ENCODE measurements at places on chromosomes 5 and 9.

DNA sequence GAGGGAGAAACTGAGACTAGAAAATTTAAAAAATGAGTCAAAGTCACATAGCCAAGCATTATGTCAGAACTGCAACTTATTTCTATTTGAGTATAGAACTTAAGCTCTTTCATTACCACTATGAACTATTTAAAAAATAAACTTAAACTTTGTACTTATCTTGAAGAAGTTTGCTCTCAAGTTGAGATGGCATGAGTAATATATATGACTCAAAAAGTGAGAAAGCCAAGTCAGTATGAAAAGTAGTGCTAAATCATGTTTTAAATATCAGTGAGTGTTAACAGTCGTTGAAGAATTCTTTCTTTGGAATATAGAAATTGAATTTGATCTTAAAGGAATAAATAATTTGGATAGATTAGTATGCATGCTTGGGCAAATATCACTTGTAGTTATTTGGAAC lies 36.3 kb upstream of the CDH10 start:
- DNase-seq, result no peak

DNA sequence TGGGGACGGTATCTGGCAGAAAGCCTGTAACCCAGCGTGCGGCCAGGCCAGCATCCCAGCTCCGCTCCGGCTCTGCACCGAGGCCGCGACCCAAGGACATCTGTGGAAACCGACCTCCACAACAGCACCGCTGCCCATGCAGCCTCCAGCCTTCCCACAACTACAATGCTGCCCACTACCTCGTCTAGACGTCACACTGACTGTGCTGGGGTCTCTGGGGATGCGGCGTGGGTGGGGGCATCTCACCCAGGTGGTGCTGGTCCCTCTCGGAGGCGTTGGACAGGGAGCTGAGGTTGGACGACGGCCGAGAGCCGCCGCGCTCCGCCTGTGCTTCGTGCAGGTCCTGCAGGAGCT lies 14.4 kb upstream of the ZDHHC11 start:
- no peak for DNase-seq

- DNase-seq, result no peak
These were observed 194.4 kb downstream of the DEPDC1B start for GRCh38 chr5:60505373-60506171.

DNA sequence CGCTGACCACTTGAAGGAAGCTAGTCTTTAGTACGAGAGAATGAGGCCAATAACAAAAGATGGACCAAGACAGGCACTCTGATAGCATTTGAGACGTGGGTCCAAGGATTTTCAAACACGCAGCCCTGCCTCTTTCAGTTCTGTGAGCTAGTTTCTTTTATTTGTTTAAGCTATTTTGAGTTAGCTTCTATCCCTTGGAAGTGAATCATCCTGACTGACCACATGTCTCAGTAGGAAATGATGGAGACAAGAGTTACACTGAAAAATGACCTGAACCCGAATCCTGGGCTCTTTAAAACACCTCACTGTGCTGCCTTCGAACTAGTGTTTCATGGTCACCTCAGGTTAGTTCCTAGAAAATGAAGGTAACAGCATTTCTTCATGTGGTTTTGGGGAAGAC lies 9.9 kb downstream of the TEK start:
- no peak for DNase-seq

- no peak for DNase-seq
These were observed 136.7 kb downstream of the MAN2A1 start for GRCh38 chr5:109826426-109826825.

- DNase-seq, result no peak
These were observed 61.1 kb downstream of the MTRR start for GRCh38 chr5:7930011-7930410.

DNA sequence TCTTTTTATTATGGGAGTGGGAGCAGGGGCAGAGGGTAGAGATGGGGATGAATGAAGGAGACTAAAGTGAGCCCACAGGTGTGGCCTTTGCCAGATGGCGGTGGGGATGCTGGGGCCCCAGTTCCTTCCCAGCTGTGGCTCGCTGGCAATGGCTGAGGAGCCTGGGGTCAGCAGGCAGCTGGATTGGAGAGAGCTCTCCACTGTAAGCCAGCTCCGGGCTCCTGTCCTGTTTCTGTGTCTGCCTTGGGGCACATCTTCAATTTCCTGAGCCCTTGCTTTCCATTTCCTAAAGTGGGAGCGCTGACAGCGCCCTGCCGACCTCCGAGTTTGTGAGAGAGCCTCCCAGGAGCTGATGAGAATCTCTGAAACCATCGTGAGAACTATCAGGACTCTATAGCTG lies 75.6 kb upstream of the SPRY4 start:
- no peak for DNase-seq

DNA sequence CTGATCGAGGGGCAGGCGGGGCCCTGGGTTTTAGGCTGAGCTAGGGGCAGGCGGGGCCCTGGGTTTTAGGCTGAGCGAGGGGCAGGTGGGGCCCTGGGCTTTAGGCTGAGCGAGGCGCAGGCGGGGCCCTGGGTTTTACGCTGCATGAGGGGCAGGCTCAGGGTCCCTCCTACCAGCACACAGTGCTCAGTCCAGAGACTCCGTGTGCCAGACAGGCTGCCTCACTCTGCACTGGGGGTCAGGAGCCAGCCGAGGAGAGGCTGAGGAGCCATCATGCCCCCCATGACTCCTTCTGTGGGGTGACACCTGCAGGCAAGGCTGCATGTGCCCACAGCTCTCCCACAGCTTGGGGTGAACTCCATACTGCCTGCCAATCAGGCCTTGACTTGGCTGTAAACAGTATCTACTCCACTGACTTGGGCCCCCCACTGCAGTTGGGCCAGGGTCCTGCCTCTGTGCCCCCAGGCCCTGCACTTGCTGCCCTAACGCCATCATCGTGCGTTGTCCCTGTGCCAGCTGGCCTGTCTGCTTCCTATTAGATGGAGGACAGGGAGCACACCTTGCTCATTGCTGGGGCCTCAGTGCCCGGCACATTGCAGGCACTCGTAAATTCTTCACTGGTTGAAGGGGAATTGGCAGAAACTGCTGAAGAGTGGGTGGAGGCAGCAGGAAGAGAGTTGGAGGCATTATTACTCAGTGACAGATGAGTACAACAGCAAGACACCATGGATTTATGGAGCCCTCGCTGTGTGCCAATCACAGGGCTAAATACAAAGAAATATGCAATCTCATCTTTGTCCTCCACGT lies 78.6 kb downstream of the AMBP start:
- DNase-seq, result no peak

DNA sequence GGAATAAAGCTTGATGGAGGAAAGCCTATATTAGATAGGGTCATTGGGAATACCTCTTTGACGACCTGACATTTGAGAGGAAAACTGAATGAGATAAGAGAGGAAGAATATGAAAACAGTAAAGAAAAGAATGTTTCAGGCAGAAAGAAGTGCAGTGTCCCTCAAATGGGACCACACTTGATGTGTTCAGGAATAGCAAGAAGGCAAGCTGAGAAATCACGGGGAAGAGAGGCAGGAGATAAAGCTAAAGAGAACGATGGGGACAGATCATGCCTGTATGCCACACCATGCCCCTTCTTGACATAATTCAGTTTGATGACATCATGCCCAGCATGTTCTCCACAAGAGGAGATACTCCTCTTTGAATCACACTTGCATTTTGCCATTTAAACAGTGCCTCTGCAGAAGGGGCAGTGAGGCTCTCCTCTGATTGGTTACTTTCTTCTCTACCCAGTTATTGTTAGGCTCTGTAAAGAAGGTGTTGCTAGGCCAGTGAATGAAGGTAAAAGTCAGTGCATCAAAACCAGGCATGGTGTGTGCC lies 7.6 kb downstream of the AP3S1 start:
- DNase-seq, result no peak

DNA sequence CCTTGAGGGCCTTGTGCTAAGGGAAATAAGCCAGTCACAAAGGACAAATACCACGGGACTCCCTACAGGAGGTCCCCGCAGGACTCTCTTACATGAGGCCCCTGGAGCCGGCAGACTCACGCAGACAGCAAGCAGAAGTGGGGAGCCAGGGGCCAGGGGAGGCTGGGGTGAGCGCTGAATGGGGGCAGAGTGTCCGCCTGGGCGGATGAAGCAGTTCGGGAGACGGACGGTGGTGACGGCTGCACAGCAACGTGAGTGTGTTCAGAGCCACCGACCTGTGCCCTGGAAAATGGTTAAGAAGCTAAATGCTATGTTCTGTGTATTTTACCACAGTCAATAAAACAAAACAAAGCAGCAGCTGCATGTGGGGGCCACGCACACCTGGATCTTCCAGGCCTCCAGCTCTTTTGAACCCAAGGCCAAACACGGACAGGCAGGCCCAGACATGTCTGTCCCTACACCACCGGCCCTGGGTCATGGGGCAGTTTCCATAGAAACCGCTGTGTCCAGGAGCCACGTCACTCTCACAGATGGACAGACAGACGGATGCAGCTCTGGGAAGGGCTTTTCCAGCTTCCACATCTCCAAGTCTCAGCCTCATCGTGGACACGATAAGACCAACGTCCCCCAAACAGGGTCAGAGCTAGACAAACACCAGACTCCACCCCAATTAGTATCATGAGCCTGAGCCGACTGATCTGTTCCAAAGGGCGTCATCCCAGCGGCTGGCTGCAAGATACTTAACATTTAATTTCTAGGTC lies 103.9 kb downstream of the VAV2 start:
- no peak for DNase-seq

- DNase-seq, result peak; percentile 55
These were observed 111.2 kb upstream of the IL12B start for GRCh38 chr5:159441441-159441840.

DNA sequence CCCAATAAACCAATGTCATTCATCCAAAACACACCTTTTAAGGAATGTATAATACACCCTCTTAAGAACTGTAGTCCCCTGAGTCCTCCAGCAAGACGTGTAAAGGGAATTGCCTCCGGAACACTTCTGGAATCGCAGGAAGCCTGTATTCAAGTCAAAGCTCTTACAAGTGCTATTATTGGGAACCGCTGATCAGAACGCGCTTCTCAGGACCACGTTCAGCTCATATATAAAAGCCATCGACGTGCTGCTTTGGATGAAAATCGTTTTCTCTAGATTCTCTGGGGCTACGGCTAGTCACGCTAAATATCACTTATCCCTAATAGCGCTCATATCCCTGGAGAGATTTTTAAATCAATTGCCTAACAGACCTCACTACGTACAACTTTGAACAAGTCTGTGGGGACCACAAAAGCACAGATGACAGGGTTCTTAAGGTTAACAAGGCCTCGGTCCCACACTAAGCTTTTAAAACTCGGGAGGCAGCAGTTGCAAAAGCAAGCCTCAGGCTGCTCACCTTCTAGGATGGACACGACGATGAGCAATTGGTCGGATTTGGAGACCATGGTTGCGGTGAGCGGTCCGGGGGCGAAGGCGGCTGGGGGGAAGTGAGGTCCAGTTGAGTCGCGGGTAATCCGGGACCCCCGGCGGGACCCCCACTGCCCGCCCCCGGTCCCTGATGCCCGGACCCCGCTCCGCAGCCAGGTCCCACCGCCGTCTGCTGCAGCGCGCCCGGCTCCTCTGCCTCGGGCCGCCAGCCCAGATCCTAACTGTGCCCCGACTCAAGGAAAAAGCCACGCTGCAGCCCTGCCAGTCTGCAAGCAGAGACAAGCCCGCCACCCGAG lies 548 bp downstream of the CEP120 start:
- no peak for DNase-seq

- no peak for DNase-seq
These were observed 144.3 kb upstream of the NREP start for GRCh38 chr5:111901296-111901695.

- peak; percentile 11 for DNase-seq
These were observed 26.2 kb downstream of the LHX3 start for GRCh38 chr9:136178773-136179075.

- no peak for DNase-seq
These were observed 52.1 kb downstream of the PPARGC1B start for GRCh38 chr5:149782018-149782894.

GRCh38 chr5:181098762-181099601 lies 32.0 kb downstream of the OR2V1 start:
- no peak for DNase-seq

DNA sequence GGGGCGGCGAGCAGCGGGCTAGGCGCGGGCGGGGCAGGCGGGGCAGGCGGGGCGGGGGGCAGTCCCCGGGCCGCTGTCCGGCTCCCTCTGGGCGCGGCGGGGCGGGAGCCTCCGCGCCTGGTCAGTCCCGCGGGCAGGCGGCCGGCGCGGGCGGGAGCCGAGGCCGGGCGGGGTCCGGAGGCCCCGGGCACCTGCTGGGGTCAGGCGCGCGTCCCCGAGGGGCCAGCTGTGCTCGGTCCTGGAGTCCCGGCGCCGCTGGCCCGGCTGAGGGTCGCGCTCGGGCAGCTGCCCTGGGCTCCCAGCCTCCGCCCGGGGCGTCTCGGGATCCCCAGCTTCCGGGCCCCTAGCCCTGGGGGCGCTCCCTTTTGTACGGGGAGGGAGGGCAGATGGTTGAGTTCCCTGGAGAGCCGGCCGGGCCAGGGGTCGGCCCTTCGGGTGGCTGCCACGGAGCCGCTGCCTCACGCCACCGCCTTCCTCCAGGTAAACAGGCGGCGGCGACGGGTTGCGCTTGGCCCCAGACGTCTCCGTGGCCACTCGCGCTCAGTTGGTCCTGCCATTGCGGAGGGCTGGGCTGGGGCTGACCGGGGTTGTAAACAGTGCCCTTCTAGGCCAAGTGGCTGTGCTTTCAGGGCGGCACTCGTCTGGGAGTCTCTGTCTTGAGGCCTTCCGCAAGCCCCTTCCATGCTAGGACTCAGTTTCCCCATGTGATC lies 473 bp downstream of the ZBTB34 start:
- DNase-seq, result peak; percentile 45

GRCh38 chr5:93123127-93123526 lies 457.9 kb downstream of the NR2F1-AS1 start:
- no peak for DNase-seq

GRCh38 chr5:39016587-39017275 lies 57.5 kb downstream of the RICTOR start:
- no peak for DNase-seq

- DNase-seq, result no peak
These were observed 5.5 kb upstream of the DNAJC21 start for GRCh38 chr5:34923694-34924461.

- no peak for DNase-seq
These were observed 127.0 kb upstream of the PUM3 start for GRCh38 chr9:2970864-2971263.

DNA sequence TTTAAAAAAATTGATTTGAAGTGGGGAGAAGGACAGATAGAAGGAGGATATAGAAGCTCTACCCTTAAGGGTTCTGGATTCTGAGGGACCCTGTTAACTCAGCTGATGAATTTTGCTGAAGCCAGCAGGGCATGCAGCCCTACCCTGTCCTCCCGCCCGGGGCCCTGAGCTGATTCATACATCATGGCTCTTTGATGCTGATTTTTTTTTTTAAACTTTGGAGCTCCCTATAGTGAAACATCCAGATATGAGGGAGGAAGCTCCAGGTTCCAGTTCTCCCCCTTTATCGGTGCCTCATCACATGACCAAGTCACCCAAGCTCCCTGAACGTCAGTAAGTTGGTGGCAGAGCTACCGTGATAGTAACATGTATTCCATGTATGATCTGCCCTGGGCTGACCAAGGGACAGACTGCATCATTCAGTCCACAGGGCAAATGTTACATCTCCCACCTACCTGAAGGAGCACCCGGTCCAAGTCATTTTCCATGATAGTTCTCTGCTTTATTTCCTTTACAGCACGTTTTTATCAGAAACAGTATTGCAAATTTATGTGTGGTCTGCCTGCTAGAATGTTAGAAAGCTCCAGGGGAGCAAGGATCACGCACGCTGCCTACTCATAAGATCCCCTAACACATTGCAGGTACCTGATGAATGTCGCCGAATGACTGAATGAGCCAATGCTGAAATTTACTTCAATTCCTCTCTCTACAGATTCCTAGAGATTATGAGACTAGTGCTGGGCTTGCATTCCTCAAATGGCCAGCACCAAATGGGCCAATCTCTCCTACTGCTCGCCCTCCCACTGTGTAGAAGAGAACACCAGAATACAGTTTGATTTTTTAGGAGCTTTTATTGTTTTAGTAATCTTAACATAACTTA lies 25.9 kb downstream of the SPARC start:
- DNase-seq, result no peak

Measured in WTC11 (cell line).